ENCODE measurements at places on chromosomes 1 and 21. TPM values are rescaled to one million over a fixed set of nuclear protein-coding genes. Genes with fewer than 3 reads are reported as not detected.

MCOLN2 gene
- total RNA-seq = 1.7 TPM

TNFRSF9 gene
- 3.8 TPM for total RNA-seq

RHCE gene
- total RNA-seq = 0.19 TPM

LCE2A gene
- total RNA-seq = not detected

TMEM240 gene
- total RNA-seq = 0.44 TPM

All from A549 treated with DMSO at 1 μM for 4 hours (cell line).